ENCODE measurements at places on chromosomes 2 and 18.

DNA sequence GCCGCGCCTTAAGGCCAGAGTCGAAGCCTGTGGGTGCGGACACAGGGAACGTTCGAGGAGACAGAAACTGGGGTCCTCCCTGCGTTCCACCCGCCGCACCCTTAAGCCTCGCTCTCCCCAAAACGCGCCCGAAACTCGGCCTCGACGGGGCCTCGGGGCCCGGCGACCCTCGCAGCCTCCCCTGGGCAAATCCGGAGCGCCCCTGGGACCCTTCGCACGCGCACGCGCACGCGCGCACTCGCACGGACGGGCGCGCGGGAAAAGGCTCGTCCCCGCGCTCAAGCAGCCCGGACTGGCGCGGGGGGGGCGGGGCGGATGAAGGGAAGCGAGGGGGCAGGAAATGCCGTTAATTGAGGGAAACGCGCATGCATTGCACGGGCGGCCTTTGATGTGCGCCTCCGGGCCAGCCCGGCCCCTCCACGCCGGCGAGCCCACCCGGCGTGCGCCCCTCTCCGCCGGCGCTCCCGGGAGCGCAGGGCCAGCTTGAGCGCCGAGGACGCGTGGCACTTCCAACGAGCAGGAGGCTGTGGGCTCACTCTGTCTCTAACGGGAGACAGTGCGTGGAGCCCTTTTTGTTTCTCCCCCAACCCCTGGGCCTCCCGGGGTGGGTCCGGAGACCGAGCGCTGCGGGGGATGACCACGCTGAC is 5.4 kb upstream of the SALL3 start:
- no peak for DNase-seq

DNA sequence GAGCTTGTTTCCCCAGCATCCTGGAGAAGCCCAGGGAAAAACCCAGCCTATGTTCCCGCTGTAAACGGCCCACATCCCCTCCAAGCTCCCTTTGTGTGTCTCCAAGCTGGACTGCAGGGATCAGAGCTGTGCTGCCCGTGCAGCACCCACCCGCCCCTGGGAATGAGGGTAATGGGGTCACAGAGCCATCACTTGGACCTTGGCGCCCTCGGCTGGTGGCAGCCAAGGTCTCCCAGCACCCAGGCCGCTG is 670 bp upstream of the INPP5D start:
- no peak for DNase-seq

GRCh38 chr2:194464964-194465638 is 1191.9 kb upstream of the SLC39A10 start:
- no peak for DNase-seq

DNA sequence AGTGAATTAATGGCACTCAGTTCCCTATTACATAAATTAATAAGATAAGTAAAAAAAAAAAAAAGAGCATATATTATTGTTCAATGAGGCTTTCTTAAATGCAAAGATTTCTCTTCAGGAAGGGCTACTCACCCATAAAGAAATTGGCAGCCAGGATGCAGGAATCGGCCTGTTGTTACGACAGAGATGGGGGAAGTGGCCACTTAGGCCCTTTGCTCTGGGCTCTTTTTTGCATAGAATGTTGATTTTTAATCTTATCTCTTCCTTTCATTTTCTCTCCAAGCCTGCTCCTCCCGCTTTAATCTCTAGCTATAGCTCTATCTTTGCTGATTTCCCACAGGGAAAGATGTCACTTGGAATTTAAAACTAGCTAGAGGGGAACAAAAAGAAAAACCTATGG is 391.8 kb upstream of the CRIM1 start:
- DNase-seq: no peak

DNA sequence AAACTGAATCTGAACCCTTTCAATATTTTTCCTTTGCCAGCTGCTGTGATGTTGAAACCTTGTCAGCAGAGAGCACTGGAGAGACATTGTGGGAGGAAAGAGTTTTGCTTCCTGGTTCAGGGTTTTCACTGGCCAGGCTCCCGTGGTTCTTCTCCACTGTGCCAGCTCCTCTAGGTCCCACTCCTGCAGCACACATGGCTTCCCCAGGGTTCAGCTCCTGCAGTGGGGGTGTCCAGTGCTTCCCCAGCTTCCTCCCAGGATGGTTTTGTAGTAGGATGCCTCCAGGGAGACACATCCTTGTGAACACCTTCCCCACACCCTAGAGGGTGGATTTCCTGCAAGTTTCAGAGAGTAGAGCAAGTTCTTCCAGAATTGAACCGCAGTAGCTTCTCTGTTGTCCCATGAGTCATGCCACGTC is 24.0 kb upstream of the SULT1C3 start:
- no peak for DNase-seq
